ENCODE measurements at places on chromosomes 3 and 15. TPM values are rescaled to one million over a fixed set of nuclear protein-coding genes. Genes with fewer than 3 reads are reported as not detected.

The CYP8B1 gene
- not detected for polyA plus RNA-seq

The ARNT2 gene
- polyA plus RNA-seq = 0.08 TPM

The VPS8 gene
- 28.4 TPM for polyA plus RNA-seq

The GRIP2 gene
- 0.01 TPM for polyA plus RNA-seq

The EXD1 gene
- 0.17 TPM for polyA plus RNA-seq

The RETNLB gene
- polyA plus RNA-seq = not detected

The THPO gene
- not detected for polyA plus RNA-seq

The CILP gene
- polyA plus RNA-seq = 0.03 TPM

The NME9 gene
- polyA plus RNA-seq = not detected

The OSBPL10 gene
- 50.1 TPM for polyA plus RNA-seq

The ZNF654 gene
- 8.2 TPM for polyA plus RNA-seq

The SMAD3 gene
- polyA plus RNA-seq = 52.9 TPM

The GOLGA6D gene
- not detected for polyA plus RNA-seq

The ATP8B4 gene
- polyA plus RNA-seq = 0.15 TPM

Measured in keratinocyte (primary cell).